Pancreas (tissue), 10 donors: ENCODE measurements at places on chromosomes 11 and 22. TPM values are rescaled to one million over a fixed set of nuclear protein-coding genes. Genes with fewer than 3 reads are reported as not detected.
A peak's percentile ranks its signal among the peaks of the same experiment; 100 is the strongest.

The BCL2L13 gene
- total RNA-seq = 25.2 TPM

GRCh38 chr11:71106671-71107070, 145.7 kb downstream of the SHANK2 start:
- no peaks in the 10 kb centered on the region for H3K27me3 ChIP-seq
- H3K36me3 ChIP-seq = no peaks in the 10 kb centered on the region
- no peak overlapping the region for H3K4me3 ChIP-seq
- H3K27ac ChIP-seq = no peak overlapping the region
- H3K4me1 ChIP-seq = no peaks in the 10 kb centered on the region

The POU2AF3 gene
- total RNA-seq = 1.9 TPM

The PKDREJ gene
- 0.06 TPM for total RNA-seq

The SERPING1 gene
- 172 TPM for total RNA-seq

GRCh38 chr11:32065865-32066629, 24.8 kb upstream of the RCN1 start:
- no peak overlapping the region for H3K27ac ChIP-seq
- H3K36me3 ChIP-seq = no peaks in the 10 kb centered on the region
- no peaks in the 10 kb centered on the region for H3K4me1 ChIP-seq
- H3K4me3 ChIP-seq = no peak overlapping the region

DNA sequence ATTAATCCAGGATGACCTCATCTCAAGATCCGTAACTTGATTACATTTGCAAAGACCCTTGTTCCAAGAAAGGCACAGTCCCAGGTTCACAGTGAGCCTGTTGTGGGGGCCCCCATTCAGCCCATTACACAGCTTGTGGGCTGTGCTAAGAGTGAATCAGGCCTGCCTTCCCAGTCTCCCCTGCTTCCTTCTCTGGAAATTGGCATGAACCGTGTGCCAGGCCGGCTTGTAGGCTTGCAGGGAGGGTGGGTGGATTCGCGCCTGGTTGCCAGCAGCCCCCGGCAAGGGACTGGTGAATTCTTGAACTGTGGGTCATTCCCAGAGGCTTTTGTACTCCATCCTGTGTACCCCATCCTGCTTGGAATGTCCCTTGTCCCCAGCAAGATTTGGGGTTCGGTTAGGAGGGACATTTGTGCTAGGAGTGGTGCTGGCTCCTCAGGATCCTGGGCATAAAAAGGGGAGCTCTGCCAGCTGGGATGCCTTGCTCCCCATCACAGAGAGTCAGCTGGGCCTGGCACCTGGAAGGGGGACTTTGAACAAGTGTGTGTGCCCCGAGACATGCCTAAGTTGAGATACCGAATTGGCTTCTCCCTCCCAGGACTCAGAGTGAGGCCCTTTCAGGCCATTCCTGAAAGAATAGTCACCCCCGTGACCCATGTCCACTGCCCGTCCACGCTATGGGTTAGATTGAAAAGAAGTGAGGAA, 818.2 kb downstream of the BRD1 start:
- H3K4me3 ChIP-seq = no peak overlapping the region
- H3K36me3 ChIP-seq = no peaks in the 10 kb centered on the region
- H3K4me1 ChIP-seq = no peaks in the 10 kb centered on the region
- H3K27ac ChIP-seq = no peak overlapping the region

The MYRF gene
- total RNA-seq = 28.6 TPM

- no peak for DNase-seq
- H3K36me3 ChIP-seq = no peaks in the 10 kb centered on the region
These were observed 48.4 kb upstream of the MICAL2 start for GRCh38 chr11:12061851-12062560.

DNA sequence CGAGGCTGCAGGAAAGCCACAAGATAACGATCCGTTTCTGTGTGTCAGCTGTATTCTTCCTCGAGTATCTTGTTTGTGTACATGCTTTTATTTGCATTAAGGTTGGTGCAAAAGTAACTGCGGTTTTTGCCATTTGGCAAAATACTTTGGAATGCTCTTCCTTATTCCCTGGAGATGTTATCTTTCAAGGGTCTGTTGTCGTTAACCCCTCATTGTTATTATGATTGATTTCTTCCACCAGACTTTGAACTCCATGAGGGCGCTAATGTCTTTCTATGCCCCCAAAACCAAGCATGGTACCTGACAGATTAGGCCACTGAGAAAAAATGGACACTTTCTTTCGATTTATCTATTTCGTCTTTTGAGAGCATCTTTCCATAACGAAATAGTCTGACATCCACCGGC, 563 bp upstream of the PSMA1 start:
- peak overlapping the region; percentile 70 for H3K4me3 ChIP-seq
- H3K27ac ChIP-seq = peak overlapping the region; percentile 84
- H3K4me1 ChIP-seq = peaks cover 14% of the 10 kb centered on the region
- no peak for DNase-seq

The PANX2 gene
- 0.31 TPM for total RNA-seq

GRCh38 chr11:40027720-40028119, 1431.7 kb downstream of the LRRC4C start:
- DNase-seq = no peak
- H3K36me3 ChIP-seq = no peaks in the 10 kb centered on the region
- no peaks in the 10 kb centered on the region for H3K4me1 ChIP-seq
- no peak overlapping the region for H3K27ac ChIP-seq
- no peaks in the 10 kb centered on the region for H3K27me3 ChIP-seq

- no peaks in the 10 kb centered on the region for H3K27me3 ChIP-seq
- H3K4me1 ChIP-seq = no peaks in the 10 kb centered on the region
- no peak overlapping the region for H3K27ac ChIP-seq
- no peak for DNase-seq
These were observed 66.9 kb downstream of the ALX4 start for GRCh38 chr11:44243086-44243485.

DNA sequence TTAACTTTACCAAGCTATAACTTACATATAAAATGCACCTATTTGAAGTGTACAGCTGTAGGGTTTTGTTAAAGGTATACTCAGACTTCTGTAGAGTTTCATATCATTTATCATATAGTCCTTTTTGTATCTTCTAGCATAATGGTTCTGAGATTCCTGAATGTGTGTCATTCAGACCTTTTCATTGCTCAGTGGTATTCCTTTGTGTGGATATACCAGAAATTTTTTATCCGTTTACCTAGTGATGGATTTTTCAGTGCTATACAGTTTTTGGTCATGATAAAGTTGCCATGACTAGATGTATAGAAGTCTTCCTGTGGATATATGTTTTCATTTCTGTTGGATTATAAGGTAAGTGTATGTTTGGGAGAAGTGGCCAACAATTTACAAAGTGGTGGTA, 6.3 kb upstream of the PITPNB start:
- DNase-seq = no peak
- no peaks in the 10 kb centered on the region for H3K4me1 ChIP-seq
- no peaks in the 10 kb centered on the region for H3K36me3 ChIP-seq
- no peak overlapping the region for H3K27ac ChIP-seq
- H3K27me3 ChIP-seq = no peaks in the 10 kb centered on the region
- H3K4me3 ChIP-seq = no peak overlapping the region

GRCh38 chr11:26473216-26474194, 98.6 kb downstream of the MUC15 start:
- no peak overlapping the region for H3K4me3 ChIP-seq
- DNase-seq = no peak
- H3K27ac ChIP-seq = peak overlapping the region; percentile 28
- H3K4me1 ChIP-seq = peaks cover 8% of the 10 kb centered on the region
- no peaks in the 10 kb centered on the region for H3K27me3 ChIP-seq

DNA sequence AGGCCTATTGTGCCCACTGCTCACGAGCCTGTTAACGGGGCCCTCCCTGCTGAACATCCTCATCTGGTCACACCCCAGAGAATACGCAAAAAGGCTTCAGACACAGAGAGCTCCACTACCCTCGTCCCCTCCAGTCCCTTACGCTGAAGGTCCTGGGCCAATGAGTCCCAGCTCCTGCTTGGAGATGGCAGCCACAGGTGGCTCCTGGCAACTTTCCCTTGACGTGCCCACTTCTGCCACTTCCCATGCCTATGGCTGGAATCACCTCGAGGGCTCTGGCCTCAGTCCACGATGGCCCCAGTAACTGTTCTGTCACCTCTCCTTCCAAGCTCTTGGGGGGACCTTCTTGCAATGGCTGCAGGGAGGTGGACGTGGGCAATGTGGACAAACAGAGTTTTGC, 12.7 kb downstream of the PHF21B start:
- H3K36me3 ChIP-seq = no peaks in the 10 kb centered on the region
- no peaks in the 10 kb centered on the region for H3K4me1 ChIP-seq
- H3K4me3 ChIP-seq = no peak overlapping the region
